Activated CD4-positive, alpha-beta memory T cell treated with anti-CD3 and anti-CD28 coated beads, Interleukin-2, amount 10 ng/mL, durations not matched to agents 7 days and 5 days (primary cell): ENCODE measurements at places on chromosomes 4 and X. TPM values are rescaled to one million over a fixed set of nuclear protein-coding genes. Genes with fewer than 3 reads are reported as not detected.

DNA sequence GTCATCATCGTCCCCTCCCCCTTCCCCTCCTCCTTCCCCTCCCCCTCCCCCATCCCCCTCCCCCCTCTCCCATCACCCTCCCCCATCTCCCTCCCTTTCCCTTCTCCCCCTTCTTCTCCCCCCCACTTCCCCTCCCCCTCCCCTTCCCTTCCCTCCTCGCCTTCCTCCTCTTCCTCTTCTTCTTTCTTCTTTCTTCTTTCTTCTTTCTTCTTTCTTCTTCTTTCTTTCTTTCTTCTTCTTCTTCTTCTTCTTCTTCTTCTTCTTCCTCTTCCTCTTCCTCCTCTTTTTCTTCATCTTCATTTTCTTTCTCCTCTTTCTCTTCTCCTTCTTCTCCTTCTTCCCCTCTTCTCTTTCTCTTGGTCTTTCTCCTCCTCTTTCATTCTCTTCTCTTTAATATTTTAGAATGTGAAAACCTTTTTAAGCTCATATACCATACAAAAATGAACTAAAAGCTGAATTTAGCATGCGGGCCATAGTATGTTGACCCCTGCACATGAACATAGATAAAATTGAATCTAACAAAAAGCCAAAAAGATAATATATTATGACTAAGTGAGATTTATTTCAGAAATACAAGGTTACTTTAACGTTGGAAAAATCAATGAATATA, 20.5 kb upstream of the AFM start:
- DNase-seq = no peak

DNA sequence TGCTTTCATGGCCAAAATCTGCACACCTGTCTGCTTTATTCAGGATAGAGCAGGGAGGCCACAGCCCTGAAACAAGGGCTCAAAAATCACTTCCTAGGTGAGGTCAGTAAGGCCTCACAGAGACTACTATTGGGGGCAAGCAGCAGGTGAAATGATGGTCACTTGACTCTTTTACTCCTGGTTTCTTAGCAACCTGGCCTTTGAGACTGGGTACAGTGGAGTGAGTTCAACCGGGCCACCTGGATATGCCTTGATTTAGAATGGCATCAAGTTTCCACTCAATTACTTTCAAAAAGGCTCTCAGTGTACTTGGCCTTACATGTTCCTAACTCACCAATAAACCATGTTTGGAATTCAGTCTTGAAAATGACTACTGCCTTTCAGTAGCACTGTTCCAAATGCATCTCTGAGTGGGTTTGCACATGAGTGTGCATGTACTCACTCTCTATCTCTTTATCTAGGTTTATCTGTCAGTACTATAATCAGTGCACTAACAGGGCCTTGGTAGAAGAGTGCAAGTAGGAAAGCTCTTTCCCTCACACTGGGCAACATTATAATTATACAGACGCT, 388.2 kb downstream of the OPHN1 start:
- no peak for DNase-seq

- no peak for DNase-seq
Observed at GRCh38 chrX:76987381-76987780, 459.8 kb upstream of the FGF16 start.

DNA sequence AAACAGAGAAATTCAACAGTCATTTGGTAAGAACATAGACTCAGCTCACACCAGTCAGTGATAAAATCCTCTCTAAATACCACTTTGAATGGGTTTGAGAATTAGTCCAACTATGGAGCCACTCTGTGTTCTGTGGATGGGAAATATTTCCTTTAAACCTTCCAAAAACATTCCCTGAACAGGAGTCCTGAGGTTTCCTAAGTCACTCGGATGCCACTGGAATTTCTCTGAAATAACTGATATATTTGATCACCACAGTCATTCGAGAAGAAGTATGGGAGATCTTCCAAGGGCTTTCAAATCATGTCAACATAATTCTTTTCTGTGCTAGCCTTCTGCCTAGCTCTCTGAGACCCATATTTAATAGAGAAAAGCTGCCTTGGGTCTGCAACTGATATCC, 958.6 kb downstream of the STIM2 start:
- DNase-seq = no peak

- no peak for DNase-seq
Observed at GRCh38 chr4:151202381-151202780, 74.6 kb upstream of the PRSS48 start.

DNA sequence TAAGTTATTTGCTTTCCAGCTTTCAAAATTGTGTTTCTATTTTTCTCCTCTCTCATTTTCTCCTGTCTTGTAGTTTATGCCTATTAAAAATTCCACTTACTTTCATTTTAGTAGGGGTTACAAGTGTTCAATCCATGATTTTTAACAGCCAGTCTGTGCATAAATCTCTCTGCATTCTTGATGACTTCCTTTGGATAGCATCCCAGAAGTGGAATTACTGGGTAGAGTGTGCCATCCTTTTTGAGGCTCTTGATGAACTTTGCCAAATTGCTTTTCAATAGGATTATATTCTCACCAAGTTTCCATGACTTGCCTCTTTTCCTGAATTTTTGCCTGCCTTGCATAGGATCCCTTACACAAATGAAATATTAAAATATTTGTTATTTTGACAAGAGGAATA, 58.5 kb downstream of the DIPK2B start:
- DNase-seq = no peak

DNA sequence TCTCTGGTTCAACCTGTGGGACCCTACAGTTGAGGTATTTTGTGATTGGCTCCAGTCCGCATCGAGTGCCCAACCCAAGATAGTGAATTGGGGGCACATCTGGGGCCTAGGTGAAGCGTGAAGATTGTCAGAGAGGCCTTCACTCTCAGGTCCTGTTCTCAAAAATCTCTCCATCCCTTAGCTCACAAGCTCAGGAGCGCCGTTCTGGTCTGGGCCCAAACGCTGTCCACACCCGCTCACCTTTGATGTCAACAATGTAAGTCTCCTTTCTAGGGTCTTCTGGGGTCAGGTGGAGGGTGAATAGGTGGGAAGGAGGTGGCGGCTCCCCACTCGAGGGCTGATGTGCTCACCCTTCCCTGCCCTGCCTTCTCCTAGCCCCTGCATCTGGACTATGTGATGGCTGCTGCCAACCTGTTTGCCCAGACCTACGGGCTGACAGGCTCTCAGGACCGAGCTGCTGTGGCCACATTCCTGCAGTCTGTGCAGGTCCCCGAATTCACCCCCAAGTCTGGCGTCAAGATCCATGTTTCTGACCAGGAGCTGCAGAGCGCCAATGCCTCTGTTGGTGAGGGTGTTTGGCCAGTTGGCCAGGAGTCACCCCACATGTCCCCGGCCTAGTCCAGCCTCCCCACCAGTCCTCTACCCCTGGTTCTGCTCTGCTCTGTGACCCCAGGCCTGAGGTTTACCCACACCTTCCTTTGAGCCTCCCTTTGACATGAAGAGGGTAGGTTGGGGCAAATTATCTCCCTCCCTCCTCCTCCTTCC, 7.6 kb upstream of the CDK16 start:
- no peak for DNase-seq

GRCh38 chr4:121200795-121201472, 36.8 kb upstream of the TNIP3 start:
- no peak for DNase-seq

Gene HPGD
- total RNA-seq = 34.1 TPM

DNA sequence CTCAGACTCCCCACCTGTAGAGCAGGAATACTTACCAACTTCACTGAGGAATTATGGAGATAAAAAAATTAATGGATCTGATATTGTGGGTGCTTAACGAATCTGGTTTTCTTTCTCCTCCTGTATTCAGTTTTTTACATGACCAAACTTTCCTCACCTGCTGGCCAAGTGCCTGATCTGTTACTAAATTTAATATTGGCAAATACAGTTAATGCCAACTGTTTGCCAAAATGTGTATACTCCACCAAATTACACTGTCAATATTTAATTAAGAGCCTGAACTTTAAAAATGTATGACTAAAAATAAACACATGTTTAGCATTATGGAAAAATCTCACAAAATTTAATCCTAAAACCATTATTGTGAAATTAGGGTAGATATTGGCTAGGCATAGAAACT, 3.3 kb downstream of the PGRMC2 start:
- DNase-seq = no peak
